ENCODE measurements at places on chromosomes 7 and 10.

DNA sequence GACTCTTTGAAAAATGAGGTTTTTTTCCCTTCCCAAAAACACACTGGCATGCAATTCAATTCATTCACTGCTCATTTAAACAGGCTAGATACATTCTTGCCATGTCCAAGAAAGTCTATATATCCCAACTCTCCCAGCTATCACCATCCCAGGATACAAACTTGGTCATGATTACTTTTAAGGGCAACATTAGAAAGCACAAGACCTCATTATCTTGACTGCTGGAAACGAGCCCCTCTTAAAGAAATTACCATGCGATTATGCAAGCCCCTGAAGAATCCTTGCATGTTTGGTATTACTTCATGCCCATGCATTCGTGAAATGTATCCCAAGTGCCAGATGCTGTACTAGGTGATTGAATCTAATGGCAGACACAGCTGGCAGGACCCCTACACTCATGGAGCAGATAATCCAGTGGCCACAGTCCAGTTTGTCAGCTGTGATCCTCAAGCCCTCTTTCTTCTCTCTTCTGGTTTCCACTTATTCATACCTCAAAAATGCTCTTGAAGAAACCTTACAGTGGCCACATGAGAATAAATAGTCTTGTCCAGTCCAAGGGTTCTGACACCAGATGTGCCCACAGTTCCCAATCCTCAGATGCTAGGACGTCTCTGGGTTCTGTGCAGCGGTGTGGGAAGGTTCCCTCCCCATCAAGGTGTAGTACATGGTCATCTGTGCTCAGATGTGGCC is 103.7 kb upstream of the HABP2 start:
- no peak for DNase-seq

GRCh38 chr10:130138479-130138866 is 2.3 kb downstream of the GLRX3 start:
- no peak for DNase-seq

- no peak for DNase-seq
These were observed 586.1 kb downstream of the INHBA start for GRCh38 chr7:41116817-41117216.

GRCh38 chr7:55053651-55054571 is 35.1 kb downstream of the EGFR start:
- DNase-seq = no peak

DNA sequence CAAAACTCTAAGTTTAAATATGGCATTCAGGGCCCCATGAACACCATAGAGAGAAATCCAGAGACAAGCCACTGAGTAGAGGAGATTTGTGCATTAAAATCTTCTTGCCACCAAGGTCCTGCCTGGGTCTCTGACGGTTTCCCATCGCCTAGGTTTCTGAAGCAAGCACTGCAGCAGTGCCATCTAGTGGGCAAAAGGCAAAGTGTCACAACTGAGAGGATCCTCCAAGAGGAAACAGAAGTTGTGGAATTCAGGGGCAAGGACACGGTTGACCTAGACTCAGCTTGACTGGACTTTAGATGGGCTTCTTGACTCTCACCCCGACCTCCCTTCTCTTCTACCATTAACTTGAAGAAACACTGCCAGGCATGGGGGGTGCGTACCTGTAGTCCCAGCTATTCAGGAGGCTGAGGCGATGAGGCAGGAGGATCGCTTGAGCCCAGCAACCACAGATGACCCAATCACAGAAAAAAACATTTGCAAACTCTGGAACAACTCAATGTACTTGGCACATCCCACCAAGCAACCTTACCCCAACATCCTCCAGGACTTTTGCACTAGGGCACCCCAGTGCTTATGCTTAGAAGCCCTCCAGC is 604.1 kb downstream of the GALNT17 start:
- DNase-seq = peak; percentile 6

GRCh38 chr10:3605882-3606281 is 179.1 kb downstream of the KLF6 start:
- DNase-seq = no peak

DNA sequence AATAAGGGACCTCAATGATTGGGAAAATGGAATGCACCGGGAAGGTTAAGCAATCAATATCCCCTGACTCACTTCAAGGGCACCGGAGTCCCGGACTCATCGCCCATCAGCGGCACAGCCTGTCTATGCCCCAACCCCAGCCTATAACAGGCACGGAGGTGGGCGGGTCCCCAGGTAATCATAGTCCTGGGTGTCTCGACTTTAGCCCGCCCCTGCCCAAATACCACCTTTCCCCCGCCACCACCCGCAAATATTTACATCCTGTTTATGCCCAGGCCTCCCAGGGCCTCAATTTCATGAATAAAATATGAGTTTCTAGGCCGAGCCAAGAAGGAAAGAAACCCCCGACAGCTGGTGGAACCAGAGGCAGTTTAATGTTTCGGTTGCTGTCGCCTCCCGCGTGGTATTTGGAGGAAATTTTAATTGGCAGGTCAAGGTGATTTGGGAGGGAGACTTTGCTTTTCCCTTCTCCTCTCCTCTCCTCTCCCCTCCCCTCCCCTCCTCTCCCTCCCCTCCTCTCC is 15.6 kb upstream of the RFC2 start:
- peak; percentile 40 for DNase-seq

- no peak for DNase-seq
These were observed 1017.0 kb upstream of the KCND2 start for GRCh38 chr7:119256001-119256400.

GRCh38 chr10:133117688-133118071 is 30.0 kb downstream of the ADGRA1 start:
- DNase-seq = no peak

- DNase-seq = no peak
These were observed 109.1 kb downstream of the C10orf90 start for GRCh38 chr10:126561294-126561920.

DNA sequence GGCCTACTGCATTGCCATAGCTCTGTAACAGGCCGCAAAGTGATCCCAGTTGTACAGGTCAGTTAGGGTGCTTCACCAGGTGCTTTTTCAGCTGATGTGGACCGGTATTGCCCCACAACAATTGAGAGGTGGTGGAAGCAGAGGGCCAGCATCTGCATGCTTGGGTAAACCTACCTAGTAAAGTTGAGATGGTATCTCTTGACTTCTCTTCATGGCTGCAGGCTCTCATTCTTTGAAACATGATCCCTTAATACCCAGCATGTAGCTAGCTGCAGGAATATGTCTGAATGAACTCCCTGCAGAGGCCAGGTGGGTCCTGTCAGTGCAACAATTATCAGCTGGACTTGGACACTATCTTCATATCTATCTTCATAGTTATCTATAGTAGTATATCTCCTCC is 60.7 kb upstream of the CCDC6 start:
- DNase-seq = no peak

DNA sequence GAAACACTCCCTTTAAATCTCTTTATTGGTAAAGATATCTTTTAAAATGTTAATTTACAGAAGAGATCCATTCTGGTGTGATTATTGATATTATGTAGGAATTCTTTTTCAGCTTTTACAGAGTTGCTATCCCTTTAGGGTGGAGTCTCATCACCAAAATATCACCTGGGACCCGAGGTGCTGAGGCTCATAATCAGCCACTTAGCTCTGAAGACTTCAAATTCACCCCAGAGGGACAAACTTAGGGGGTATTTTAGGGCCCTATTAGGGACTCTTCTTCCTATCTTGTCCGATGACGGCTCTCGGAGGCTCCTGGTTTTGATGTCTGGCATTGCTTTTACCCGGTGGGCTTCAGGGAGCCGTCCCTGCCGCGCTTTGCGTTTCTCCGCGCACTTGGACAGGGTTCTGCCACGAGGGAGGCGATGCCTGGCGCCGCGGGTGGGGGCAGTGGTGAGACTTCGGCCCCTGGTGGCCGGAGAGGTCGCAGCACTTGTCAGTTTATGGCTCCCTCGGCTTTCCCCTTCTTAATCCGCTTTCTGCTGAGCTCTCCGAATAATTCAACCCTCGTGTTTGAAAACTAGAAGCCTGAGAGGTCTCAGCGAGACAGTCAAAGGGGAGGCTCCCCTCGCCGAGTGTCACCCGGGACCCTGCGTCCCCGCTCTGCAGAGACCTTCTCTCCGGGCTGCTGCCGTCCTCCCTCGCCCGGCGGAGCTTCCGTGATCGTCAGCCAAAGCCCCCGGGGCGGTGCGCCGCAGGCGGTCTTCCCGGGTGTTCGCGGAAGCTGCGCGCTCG is 27.8 kb downstream of the RBM20 start:
- peak; percentile 55 for DNase-seq

GRCh38 chr7:30929686-30930085 is 18.0 kb downstream of the AQP1 start:
- no peak for DNase-seq

DNA sequence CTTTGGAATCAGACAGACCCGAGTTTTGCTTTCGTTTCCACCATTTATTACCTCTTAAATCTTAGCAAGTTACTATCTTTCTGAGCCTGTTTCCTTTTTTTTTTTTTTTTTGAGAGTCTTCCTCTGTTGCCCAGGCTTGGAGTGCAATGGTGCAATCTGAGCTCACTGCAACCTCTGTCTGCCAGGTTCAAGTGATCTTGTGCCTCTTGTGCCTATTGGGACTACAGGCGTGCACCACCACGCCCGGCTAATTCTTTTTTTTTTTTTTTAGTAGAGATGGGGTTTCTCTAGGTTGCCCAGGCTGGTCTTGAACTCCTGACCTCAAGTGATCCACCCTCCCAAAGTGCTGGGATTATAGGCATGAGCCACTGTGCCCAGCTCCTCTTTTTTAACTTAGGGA is 79.5 kb upstream of the LRRC17 start:
- no peak for DNase-seq

DNA sequence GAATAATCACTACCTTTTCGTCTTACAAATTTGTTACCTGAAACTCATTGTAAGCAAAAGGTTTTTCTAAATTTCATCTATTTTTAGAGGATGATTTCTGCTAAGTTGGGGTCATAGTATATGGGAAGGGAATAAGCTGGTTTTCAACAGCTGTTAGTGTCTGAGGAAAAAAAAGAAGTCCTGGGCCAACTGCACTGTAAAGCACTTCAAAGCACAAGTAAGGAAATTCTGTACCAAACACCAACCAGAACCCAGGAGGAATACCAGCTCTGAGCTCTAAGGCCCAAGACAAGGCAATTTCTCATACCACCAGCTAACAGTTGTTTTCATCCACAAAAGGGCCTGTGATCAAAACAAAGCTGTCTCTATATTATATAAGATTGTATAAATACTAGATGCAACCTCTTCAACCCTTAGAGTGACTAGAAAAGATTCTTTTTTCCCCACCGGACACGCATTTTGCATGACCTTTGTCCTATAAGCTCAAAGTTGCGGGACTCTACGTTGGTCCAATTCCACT is 6.1 kb upstream of the MEOX2 start:
- no peak for DNase-seq

DNA sequence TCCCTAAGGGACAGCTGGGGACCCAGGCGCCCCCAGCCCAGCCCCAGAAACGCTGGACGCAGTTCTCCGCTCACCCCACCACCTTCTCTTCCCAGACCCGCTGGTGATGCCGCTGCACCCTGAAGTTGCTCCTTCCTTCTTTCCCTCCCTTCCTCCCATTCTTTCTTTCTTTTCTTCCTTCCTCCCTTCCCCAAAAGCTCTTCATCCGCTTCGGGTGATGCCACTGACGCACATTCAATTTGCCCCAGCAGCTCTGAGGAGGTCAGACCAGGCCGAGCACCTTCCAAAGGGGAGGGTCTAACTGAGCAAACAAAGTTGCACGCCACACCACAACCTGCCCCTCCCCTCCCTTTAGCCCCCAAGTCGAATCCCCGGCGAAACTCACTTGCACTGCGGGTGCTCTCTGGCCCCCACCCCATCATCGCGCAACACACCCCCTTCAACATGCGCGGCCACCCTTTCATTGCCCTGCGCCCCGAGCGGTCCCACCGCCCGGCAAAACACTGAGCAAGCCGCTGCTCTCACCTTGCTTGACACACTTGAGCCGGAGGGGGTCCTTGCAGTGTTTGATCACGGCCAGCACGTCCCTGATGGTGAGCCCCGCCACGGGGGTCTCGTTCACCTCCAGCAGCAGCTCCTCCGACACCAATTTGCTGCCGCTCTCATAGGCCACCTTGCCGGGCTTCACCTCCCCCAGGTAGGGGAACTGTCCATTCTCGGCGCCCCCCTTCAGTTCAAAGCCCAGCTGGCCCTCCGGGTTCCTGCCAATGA is 787 bp downstream of the MAGI2 start:
- no peak for DNase-seq

- peak; percentile 36 for DNase-seq
These were observed 106.6 kb downstream of the PRKCQ start for GRCh38 chr10:6473430-6473829.

- no peak for DNase-seq
These were observed 124.8 kb upstream of the LSM8 start for GRCh38 chr7:118059209-118059608.

DNA sequence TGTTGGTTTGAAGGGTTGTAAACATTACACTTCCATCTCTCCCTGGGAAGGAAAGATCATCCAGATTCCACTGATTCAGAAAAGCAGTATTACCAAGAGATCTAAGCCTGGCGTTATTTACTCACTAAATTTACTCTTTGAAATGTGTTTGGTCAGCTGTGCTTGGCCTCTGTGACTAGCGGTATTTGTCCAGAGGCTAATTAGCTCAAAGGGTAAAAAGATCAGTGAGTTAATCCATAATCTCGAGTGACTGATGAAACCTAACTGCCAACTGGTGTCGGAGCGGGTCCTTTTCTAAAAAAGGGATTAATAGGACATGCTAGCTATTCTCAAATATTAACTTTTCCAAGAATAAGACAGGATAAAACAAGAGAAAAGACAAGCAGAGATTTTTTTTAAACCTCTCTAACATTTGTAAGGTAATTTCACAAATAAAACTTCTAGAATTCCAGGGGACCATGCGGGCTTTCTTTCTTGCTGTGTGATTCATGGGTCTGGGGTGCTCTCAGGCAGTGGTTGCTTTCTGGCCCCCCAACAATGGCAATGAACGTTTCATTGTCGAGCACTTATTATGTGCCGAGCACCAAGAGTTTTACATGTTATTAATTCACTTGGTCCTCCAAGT is 247.3 kb upstream of the AOAH start:
- DNase-seq = no peak

DNA sequence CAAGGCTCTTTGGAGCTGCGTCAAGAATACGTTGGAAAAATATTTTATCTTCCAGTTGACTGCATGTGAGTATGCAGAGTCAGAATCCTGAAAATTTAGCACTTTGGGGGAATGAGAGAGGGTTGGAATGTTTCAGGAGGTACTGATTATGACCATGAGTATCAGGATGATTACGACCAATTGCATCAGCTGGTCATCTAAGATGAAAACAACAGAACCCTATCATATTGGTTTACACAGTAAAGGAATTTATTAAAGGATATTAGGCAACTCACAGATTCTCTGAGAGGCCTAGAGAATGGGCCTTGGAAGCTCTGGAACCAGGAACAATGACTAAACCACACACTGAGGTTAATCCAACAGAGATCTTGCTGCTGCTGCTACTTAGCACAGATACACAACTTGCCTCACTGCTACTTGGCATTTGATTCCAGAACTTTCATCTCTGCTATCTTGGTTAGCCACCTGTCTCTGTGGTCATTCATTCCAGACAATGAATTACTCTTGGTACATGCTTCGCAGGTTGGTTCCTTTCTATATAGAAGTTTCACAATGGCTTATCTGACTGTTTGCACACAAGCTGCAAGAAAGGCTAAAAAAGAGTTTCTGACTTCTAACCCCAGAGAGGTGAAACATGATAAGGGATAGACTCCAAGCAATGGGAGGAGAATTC is 68.0 kb upstream of the CTTNBP2 start:
- DNase-seq = no peak

- no peak for DNase-seq
These were observed 135.5 kb downstream of the ZNF22 start for GRCh38 chr10:45136256-45136655.

GRCh38 chr7:41796331-41796730 is 93.4 kb upstream of the INHBA start:
- no peak for DNase-seq

- DNase-seq = no peak
These were observed 93.9 kb downstream of the ATXN7L1 start for GRCh38 chr7:105782391-105783042.

Measured in stimulated activated CD4-positive, alpha-beta T cell treated with anti-CD3 and anti-CD28 coated beads, Interleukin-1b, Interleukin-23, amount 100 ng/mL, for 4 hours (primary cell).